Right forelimb (tissue), 1 donor: ENCODE measurements at places on chromosomes 6 and 20.

DNA sequence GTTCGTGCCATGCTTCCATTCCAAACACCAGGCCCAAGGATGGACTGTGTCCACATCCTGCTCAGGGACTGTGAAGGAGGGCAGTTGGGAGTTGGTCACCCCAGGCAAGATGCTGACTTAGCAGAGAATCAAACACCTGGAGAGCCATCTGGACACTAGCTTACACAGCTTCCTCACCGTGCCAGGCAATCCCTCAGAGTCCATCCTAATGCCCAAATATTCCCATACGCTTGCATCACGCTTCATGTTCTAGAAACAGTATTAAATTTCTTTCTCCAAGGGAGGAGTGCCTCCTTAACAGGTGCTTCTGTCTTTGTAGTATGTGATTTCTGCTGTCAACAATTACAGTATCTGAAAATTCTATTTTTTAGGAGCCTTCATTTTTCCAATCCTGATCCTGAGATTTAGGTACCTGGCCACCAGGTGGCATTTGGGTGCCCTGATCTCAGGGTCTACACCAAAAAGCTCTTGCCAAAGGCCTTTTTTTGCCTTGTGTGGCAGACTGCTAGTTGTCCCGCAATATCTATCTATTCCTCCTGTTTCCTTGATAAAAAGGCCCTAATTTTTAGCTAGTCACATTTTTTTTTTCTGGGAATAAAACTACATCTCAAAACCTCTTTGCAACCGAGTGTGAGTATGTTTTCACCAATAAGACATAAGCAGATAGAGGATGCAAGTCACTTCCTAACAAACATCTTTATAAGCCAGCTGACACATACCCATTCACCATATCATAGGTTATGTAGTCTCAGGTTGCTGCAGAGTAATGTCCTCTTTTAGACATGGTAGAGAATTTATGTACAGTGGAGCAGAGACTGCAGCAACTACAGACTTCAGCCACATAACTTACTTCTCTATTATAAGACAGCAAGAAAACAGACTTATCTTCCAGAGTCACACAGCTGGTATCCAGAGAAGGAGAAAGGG is 85.0 kb downstream of the PREP start:
- DNase-seq = no peak

- DNase-seq = no peak
Measured at GRCh38 chr6:154331750-154332149, 24.9 kb downstream of the IPCEF1 start.

- DNase-seq = no peak
Measured at GRCh38 chr6:97009781-97010492, 85.4 kb downstream of the KLHL32 start.

DNA sequence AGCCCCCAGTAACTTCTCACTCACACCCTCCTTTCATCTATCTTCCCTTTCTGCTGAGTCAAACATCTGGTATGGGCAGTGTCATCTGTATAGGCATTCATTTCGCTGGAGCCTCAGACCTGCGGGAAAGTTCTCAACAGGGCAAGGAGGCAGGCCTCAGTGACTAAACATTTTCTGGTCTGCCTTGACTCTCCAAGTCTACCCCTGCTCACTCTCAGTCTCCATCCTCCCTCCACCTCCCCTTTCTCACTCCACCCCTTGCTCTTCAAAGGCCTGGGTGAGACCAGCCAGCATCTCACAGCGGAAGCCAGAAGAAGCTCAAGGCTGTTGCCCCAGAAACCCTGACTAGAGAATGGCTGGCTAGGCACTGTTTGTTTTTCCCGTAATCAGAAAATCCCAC is 105.0 kb upstream of the BEND6 start:
- no peak for DNase-seq

GRCh38 chr20:63844511-63844991 is 13.5 kb upstream of the ZBTB46 start:
- no peak for DNase-seq

GRCh38 chr6:33841070-33841469 is 37.3 kb upstream of the MLN start:
- DNase-seq = no peak

GRCh38 chr20:46139266-46139889 is 21.3 kb downstream of the CD40 start:
- DNase-seq = no peak

- no peak for DNase-seq
Measured at GRCh38 chr6:69128411-69128810, 493.3 kb downstream of the ADGRB3 start.

- DNase-seq = no peak
Measured at GRCh38 chr20:25447671-25448070, 40.2 kb downstream of the GINS1 start.
